ENCODE measurements at places on chromosomes 11 and 22.

DNA sequence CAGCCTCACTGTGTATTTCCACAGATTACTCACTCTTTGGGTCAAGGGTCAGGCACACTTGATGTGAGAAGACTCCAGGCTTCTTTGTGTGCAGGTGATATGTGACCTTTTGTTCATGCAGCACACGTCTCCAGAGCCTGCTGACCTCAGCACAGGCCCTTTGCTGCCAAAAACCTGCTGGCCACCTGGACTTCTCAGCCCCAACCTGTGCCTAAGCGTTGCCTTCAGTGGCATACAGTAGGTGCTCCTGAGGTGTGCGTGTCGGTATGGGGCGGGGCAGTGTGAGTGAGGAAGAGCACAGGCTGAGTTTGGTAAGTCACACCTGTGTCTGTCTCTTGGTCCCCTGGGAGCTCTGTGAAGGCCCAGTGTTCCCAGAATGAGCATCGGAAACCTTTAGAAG lies 58.1 kb downstream of the WNT11 start:
- DNase-seq: no peak

DNA sequence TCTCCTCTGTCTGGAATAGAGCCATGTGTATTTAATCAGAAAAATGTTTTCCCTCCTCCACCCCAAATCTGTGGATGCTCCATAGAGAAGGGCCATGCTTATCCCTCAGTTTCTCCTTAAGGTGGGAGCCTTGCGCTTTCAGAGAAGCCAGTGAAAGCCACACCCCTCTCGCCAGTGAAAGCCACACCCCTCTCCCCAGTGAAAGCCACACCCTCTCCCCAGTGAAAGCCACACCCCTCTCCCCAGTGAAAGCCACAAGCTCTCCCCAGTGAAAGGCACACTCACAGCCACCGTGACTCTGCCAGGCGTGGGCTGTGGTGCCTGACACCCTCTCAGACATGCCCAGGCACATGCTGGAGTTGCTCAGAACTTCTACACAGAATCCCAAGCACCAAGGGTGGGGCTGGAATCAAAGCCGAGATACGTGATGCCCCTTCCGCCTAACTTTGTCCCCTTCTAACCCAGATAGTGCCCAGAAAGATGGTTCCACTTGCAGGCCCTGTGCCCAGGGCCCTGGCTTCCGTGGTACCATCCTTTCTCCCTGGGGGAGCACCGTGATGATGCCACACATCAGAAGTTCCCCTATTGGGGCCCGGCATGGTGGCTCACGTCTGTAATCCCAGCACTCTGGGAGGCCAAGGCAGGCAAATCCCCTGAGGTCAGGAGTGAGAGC lies 16.5 kb upstream of the PRR5 start:
- DNase-seq: no peak

- DNase-seq: no peak
Measured at GRCh38 chr11:64027651-64028397, 7.9 kb upstream of the FLRT1 start.

GRCh38 chr11:15874704-15875103 lies 481.6 kb downstream of the SOX6 start:
- no peak for DNase-seq

GRCh38 chr11:124900464-124900863 lies 2.8 kb upstream of the ROBO4 start:
- DNase-seq: no peak

- DNase-seq: peak; percentile 84
Measured at GRCh38 chr11:88543902-88544655, 206.5 kb upstream of the CTSC start.

DNA sequence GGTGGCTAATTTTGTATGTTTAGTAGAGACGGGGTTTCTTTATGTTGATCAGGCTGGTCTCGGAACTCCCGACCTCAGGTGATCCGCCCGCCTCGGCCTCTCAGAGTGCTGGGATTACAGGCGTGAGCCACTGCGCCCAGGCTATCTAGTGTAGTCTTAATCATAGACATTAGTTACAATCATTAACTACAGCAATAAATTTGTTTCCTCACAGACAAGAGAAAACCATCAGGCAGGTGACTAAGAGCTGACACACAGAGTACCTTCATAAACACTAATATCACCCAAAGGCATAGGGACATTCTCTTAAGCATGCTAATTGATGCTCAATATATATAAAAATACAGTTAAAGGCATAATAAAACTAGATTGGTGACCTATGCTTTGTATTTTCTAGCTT lies 19.4 kb downstream of the SDHD start:
- DNase-seq: no peak

DNA sequence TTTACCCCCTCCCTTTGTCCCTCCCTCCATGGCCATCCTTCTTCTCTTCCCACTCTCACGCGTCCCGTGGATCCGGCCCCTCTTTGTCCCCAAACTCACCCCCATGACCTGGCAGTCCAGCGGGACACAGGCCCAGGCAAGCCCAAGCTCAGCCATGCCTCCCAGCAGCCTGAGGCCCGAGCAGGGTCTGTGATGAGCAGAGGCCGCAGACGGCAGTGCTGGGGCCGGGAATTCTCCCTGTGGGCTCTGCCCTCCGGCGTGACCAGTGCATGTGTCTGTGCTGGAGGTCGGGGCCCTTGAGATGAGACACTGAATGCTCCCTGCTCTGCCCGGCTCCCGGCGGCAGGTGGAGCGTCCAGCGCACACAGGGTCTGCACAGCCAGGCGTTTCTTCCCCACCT lies 237.9 kb downstream of the BRD1 start:
- DNase-seq: no peak

DNA sequence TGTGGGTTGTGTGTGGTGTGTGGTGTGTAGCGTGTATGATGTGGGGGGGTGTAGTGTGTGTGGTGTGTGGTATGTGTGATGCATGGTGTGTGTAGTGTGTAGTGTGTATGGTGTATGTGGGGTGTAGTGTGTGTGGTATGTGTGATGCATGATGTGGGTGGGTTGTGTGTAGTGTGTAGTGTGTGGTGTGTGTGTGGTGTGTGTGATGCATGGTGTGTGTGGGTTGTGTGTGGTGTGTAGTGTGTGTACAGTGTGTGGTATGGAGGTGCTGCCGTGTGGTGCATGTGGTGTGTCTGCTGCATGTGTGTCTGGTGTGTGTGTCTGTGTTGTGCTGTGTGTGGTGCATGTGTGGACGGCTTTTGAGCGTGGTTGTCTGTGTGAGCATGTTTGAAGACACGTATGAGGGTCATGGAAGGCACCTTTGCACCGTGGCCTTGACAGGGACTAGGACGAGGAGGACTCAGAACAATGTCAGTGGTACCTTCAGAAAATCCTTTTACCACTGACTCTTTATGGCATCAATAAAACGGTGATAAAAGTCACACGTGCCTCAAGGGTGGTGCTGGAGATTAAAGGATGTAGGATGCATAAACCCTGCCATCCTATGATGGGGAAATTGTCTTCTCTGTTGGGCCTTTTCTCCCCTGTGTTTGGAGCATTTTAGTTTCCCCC lies 328.7 kb upstream of the B3GAT1 start:
- no peak for DNase-seq

- peak; percentile 76 for DNase-seq
Measured at GRCh38 chr11:94325681-94326080, 21.3 kb downstream of the IZUMO1R start.

DNA sequence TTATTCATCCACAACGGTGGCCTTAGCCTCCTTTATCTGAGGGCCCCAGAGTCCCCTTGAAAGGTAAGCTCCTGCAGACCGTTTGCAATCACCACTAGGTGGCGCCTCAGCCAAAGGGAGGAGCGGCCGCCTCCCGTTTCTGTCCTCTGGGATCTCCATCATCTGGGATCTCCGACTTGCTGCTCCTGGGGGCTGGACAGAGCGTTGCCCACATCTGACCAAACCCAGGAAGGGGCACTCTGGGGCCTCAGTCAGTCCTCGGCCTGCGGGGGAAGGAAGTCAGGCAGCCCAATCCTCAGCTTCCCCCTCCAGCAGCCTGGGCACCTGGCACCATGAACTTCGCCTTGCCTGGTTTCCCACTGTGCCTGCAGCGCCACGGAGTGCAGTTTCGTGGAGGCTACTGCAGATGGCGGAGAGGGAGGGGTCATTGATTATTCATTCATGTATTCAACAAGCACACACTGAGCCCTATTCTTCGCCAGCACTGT lies 23.5 kb downstream of the TP53I11 start:
- DNase-seq: peak; percentile 78

DNA sequence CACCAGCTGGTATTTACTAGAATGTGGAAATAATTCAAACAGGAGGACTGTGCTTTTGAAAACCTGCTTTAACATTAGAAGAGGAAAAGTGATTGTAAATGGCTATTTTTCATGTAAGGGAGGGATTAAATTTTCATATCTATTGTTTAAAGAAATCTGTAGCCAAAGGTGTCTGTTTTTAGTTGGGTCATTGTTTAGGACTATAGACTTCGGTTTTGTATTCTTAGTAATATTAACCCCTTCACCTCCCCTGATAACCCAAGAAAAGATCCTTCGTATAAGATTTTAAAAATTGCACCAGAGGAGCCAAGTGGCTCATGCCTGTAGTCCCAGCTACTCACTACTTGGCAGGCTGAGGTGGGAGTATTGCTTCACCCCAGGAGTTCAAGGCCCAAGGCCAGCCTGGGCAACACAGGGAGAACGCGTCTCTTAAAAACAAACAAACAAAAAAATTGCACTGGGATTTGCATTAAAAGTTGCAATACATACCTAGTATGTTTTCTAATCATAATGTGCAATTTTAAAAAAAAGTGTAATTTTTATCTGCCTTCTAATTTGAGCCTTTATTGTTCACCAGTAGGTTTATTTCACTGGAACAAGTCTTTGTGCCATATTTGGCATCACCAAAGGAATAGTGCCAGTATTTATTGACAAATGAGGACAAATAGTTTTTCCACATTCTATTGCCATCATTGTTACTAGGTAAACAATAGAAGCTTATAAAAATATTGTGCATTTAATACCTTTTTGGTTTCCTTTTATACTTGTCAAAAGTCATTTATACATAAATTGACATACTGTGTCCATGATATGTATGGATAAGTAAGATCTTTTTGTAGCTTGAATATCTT lies 34.3 kb downstream of the MTMR3 start:
- no peak for DNase-seq

GRCh38 chr22:27775087-27775698 lies 26.4 kb downstream of the MN1 start:
- DNase-seq: no peak

GRCh38 chr22:28132466-28132865 lies 213.4 kb upstream of the PITPNB start:
- DNase-seq: no peak

- DNase-seq: no peak
Measured at GRCh38 chr22:40410272-40410671, 39.9 kb downstream of the SGSM3 start.

GRCh38 chr22:44394246-44395117 lies 81.7 kb upstream of the SHISAL1 start:
- no peak for DNase-seq

GRCh38 chr11:71215425-71215965 lies 36.9 kb downstream of the SHANK2 start:
- no peak for DNase-seq

DNA sequence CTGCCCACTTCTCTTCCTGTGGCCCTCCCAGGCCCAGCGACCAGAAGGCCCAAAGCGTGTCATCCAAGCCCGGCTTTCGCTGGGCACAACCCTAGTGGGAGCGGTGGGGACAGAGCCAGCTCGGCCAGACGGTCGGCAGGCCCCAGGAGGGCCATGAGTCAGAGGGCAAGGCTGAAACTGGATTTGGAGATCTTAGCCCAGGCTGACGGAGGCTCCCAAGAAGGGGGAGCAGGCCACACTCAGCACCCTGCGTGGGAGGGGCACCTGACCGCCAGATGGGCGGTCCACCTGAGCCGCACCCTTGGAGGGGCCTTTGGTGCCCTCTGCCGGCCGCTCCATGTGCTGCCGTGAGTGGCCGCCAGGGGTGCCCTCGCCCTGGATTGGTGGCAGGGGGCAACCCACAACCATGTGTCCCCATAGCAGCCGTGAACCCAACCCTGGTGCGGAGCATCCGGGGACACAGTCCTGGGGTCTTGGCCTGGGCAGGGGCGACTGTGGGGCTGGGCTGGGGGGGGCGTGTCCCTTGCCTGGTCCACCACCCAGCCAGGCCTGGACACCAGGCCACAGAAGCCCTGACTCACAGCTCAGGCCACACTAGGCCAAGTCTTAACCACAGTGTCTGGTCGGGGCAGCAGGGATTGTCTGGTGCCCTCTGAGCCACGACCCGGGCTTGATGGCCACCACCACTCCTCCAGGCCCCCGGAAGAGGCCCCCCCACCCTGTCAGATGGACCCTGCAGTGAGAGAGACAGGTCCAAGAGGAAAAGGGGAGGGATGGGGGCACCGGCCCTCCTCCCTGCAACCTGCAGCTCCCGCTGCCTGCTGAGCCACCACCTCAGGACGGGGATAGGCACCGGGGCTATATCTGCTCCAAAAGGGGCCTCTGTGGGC lies 19.2 kb upstream of the TALDO1 start:
- peak; percentile 86 for DNase-seq

- DNase-seq: no peak
Measured at GRCh38 chr11:77455740-77456139, 18.2 kb downstream of the PAK1 start.

DNA sequence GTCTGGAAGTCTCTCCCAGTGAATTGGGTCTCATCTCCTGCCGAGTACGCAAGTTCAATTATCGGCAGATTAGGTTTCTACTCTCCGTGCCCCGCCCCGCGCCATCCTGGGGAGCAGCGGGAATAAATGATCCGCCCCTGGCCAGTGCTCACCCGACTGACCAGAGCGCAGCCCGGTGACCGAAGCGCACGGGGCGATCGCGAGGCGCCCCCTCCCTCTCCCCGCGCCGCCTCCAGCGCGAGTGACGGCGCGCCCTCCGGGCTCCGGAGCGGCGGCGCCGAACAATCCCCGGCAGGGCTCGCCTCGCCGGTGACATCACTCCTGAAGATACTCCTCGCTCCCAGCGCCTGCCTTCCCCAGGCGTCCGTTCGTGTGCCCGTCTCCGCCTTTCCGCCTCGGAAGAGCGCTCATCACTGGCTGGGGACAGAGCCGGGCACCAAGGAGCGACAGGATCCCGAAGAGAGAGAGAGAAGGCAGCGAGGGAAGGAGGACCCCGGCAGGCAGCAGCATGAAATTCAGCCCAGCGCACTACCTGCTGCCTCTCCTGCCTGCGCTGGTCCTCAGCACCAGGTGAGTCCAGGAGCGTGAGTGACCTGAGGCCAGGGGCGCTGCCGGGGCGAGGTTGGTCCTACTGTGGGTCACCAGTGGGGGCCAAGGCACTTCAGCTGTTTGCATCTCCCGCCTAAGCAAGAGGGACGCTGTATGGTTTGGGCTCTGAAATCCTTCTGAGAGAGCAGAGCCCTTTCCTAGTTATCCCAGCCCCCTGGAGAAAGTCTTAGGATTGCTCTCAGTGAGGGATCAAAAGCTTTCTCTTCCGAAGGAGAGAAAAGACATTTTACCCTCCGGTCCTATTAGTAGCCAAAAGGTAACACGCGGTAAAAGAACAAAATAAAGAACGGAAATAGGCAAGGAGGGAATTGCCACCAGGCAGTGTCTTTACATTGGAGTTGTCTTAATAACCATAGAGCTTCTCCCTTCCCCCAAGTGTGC lies at the start of gene LUZP2:
Gene LUZP2 (plus strand): TSS at position 318 of the 990 bp plus-strand sequence.
- peak; percentile 45 for DNase-seq

GRCh38 chr11:93939084-93939760 lies 81.9 kb upstream of the HEPHL1 start:
- no peak for DNase-seq

DNA sequence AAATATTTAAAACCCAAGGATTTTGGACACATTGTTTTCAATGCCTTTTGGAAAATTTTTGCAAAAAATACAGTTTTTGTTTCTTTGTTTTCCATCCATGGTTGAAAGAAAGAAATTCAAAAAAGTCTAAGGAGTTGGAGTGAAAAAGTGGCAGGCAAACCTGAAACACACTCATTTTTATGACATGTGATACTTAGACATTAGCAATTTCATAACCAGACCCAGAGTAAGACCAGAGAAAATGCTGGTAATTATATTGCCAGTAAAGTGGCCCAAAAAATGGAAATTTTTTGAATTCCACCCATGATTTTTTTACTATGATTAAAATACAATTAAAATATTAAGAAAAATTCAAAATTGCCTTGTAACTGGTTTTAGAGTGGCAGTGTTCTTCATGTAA lies 128.2 kb downstream of the SLC17A6 start:
- DNase-seq: no peak
